ENCODE measurements at places on chromosomes 2 and 18.

- DNase-seq = no peak
Observed at GRCh38 chr2:176094349-176094748, 1.8 kb downstream of the HOXD13 start.

DNA sequence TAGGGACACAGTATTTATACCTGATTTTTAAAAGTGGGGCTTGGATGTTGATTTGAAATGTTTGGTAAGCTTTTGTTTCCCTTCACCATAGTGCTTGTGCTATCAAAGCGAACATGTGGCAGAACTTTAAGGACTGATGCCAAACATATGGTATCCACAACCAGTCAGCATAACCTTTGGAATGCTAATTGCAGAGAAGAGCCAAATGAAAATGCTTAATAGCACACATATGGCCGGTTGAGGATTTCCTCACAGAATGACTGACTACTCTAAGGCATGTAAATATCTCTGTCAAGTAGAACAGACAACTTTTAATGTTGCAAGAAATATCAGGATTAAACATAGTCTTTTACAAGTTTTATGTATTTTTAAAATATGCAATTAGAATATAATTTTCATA is 120.9 kb upstream of the COL3A1 start:
- DNase-seq = no peak

- no peak for DNase-seq
Observed at GRCh38 chr2:181407171-181407570, 50.0 kb upstream of the ITGA4 start.

DNA sequence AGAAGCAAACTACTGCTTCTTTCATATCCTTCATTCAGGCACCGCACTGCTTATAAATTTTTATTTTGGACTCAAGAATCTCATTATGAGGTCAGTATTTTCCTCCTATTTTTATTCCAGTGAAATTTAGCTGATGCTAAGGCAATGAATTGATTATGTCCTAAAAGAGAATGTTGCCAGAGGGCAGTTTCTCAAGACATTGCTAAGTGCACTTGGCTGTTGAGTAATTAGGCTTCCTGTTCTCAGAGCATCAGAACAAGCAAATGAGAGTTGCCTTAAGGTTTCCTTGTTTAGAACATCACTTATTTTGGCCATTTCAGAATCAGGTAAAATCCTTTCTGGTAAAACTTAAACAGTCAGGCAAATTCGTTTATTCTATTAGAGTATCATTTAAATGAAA is 548.6 kb upstream of the ZEB2 start:
- no peak for DNase-seq

DNA sequence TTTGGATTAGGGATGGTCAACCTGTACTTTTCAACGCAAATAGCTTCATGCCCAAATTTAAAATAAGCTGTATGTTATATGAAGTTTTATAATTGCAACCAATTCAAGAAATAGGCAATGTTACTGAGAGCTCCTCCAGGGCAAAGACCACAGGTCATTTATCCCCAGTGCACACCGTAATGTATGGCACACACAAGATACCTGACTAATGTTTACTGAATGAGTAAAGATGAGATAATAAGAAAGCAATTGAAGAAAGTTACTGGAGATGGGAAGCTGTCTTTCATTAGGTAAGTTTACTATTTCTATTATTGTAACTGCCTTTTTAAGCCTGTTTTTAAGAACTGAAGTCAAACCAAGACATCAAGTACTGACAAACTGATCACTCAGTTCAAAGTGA is 184.5 kb upstream of the VRK2 start:
- DNase-seq = no peak

- no peak for DNase-seq
Observed at GRCh38 chr2:226707499-226707898, 92.1 kb downstream of the IRS1 start.

GRCh38 chr2:221420245-221420644 is 151.9 kb downstream of the EPHA4 start:
- DNase-seq = no peak

GRCh38 chr2:173400760-173401159 is 46.1 kb downstream of the CDCA7 start:
- no peak for DNase-seq

DNA sequence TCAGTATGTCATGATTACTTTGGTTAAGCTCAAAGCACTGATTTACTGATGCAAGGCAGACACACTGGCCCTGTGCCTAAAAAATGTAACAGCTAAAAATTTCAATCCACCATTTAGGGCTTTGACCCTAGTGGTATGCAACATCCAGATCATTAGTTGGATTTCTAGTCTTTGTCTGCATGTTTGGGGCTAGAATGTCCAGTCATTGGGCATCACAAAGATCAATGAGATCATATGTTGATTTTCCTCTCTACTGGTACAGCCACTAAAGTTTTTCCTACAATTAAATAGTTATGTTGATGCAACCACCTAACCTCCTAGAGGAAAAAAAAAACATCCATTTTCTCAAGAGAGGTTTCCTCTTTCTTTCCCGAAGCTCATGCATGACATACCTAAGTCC is 53.4 kb upstream of the REV1 start:
- no peak for DNase-seq

GRCh38 chr2:15553519-15553918 is 7.6 kb downstream of the NBAS start:
- no peak for DNase-seq

GRCh38 chr18:3983351-3983969 is 471.6 kb downstream of the DLGAP1 start:
- DNase-seq = no peak

GRCh38 chr18:10160251-10160650 is 246.4 kb downstream of the VAPA start:
- no peak for DNase-seq

DNA sequence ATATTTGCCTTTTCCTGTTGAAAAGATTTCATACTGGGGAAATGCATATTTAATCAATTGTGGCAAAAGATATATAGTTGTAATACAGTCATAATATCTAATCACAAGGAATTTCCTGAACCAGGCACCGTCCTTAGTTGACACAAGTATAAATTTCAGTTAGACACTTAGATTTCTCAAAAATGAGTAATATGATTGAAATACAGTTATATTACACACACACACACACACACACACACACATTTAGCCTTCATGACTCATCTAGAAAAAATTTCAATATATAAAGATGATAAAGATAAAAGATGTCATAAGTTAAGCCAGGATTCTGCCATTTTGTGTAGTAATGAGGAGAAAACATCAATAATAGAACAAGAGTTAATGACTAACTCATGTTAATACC is 258.4 kb upstream of the ZNF804A start:
- DNase-seq = no peak

DNA sequence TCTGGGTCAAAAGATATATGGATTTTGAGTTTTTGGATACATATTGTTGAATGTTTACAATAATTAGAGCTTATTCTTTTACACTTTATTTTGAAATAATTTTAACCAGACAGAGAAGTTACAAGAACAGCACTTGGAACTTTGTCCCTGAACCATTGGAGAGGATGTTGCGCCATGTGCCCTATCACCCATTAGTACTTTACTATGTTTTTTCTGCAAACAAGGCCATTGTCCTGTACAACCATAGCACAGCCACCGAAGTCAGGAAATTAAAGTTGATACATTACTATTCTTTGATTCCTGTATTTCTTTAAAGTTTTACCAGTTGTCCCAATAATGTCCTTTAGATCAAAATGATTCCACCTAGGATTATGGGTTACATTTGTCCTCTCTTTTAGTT is 188.8 kb downstream of the ACKR3 start:
- DNase-seq = no peak

- DNase-seq = no peak
Observed at GRCh38 chr2:70312560-70312959, 10.7 kb upstream of the FAM136A start.

GRCh38 chr2:111975053-111975552 is 76.7 kb downstream of the MERTK start:
- DNase-seq = no peak
